ENCODE measurements at places on chromosomes 11 and 22.

DNA sequence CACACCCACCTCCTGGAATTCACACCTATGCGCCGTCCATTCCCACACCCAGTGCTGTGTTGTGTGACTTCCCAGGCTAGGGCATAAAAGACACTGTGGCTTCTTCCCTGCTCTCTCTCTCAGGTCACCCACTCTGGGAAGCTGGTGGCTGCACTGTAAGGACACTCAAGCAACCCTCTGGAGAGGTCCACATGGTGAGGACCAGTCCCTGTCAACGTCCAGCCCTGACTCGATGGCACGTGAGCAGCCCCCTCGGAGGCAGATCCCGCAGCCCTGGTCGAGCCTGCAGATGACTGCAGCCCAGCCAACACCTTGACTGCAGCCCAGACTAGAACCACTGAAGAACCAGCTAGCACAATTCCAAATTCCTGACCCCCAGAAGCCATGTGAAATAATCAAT lies 16.2 kb downstream of the CBX7 start:
- peak; percentile 48 for DNase-seq

DNA sequence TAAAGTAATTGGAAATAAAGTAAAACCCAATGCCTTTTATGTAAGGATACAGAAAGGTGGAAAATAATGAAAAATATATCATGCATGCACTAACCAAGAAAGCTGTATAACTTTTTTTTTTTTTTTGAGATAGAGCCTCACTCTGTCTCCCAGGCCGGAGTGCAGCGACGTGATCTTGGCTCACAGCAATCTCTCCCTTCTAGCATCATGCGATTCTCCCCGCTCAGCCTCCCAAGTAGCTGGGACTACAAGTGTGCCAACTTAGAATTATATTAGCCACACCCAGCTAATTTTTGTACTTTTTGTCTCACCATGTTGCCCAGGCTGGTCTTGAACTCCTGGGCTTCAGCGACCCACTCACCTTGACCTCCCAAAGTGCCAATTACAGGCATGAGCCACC lies 4.5 kb downstream of the GGT5 start:
- DNase-seq: no peak

DNA sequence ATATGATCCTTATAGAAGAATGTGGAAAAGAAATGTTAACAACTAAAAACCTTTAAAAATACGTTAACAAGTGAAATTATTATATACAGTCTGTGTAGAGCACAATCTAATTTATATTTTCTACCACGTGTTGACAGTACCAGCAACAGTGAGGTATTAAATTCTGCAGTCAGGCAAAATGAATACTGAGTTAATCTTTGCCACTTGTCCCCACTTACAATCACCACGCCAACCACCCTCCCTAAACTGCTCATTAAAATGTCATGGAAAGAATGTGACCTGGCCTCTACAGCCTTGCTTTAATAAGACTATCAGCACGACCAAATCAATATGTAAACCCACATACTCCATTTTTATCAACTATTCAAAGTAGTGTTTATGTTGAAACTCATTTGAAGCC lies 28.5 kb upstream of the EIF3M start:
- DNase-seq: no peak

DNA sequence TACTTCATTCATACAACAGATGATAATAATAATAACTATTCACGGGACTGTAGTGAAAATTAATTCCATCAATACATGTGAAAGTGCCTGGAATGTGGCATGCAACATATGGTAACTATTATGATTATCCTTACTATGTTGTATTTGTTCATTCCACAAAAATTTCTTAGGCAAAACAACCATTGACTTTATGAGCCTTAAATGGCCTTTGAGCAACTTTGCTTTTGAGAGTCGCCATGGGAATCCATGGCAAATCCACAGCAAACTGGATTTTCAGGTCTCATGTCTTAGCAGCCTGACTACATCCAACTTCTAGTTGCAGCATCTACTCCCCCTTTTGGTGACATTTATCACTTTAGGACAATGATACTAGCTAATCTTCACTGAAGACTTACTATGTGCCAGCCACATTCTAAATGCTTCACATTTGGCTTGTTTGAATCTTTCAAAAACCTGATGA lies 56.8 kb downstream of the SLC1A2 start:
- no peak for DNase-seq

DNA sequence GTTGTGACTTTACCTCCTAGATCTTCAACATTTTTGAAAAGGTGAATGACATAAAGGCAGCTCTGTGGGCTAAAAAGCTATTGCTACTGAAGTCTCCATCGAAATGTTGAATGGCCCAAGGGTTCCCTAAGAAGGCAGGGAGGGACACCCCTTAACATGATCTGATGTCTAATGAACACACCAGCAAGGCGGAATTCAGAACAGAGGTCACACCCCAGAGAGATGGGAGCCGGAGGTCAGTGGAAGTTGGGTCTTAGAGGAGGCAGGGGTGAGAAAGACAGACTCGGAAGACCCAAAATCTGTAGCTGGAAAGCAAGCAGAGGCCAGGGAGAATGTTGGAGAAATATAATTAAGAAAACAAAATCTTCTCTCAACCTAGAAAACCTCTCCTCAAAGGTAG lies 79.0 kb downstream of the TRIM29 start:
- DNase-seq: no peak

DNA sequence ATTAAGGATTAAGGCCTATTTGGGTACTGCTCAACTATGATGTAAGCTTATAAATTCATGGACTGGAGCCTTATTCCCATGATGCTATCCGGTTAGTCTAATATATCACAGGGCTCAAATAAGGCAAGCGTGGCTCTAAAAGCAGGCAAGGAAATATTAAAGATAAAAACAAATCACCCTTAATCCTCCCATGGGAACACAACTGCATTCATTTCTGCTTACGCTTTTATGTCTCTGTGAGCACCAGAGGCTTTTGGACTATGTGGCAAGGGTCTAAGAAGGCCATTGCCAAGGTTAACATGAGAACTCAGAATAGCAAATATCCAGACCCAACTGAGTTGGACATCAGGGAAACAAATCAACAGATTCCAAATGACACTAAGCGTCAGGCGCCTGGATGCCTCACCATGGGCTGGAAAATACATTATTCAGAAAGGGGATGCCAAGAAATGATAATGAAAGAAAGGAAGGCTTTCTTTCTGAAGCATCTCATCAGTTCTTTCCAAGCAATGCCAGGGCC lies 138.1 kb downstream of the SLC1A2 start:
- DNase-seq: no peak
